ENCODE measurements at places on chromosomes 12 and 14.

- DNase-seq: no peak
Observed at GRCh38 chr12:76591476-76591875, 31.9 kb upstream of the OSBPL8 start.

DNA sequence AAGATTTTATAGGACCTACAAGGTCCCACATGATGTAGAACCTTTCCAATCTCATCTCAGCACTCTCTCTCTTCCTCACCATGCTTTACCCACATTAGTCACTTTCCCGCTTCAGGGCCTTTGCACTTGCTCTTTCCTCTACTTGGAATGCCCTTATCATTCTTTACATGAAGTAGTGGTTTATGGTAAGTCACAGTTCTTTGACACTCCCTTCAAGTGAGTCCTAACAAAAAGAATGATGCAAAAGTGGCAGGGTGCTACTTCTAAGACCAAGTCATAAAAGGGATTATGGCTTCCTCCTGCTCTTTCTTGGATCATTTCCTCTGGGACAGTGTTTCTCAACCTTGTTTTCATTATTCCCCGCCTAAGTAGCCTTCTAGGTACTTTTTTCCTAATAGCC lies 13.1 kb downstream of the TMBIM4 start:
- no peak for DNase-seq

DNA sequence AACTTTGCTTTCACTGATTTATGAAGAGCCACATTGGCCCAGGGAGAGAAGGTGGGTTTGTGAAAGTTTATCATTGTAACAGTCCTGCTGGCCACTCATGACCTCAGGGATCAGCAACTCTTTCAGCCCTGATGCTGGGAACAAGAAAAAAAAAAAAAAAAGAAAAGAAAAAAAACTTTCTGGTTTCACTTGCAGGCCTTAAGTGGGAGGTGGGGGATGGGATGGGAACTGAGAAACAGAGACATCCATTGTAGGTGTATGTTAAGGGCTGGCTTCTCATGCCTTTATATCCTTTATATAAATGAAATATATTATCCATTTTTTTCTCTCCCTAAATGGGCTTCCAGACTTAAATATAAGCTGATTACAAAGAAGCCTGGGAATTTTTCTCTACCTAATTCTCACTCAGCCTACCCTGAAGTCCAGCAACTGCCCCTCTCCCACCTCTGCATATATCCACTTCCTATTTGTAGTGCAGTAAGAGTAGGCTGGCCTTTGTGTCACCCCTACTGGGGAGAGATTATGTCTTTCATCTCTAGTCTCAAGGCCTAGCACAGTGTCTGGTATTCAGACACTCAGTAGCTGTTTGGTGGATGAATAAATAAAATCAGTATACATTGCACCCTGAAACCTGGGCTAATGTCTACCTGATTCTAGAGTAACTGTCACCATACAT lies 187.1 kb downstream of the KICS2 start:
- DNase-seq: no peak

DNA sequence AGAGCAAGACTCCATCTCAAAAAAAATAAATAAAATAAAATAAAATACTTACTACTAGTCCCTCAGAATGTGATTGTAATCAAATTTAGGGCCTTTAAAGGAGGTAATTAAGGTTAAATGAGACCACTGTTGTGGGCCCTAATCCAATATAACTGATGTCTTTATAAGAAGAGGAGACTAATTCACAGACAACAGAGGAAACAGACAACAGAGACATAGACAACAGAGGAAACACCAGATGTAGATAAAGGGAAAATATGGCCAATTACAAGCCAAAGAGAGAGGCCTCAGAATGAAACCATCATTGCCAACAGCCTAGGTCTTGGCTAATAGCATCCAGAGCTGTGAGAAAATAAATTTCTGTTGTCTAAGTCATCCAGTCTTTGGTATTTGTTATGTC lies 669.0 kb upstream of the FOXG1 start:
- no peak for DNase-seq

DNA sequence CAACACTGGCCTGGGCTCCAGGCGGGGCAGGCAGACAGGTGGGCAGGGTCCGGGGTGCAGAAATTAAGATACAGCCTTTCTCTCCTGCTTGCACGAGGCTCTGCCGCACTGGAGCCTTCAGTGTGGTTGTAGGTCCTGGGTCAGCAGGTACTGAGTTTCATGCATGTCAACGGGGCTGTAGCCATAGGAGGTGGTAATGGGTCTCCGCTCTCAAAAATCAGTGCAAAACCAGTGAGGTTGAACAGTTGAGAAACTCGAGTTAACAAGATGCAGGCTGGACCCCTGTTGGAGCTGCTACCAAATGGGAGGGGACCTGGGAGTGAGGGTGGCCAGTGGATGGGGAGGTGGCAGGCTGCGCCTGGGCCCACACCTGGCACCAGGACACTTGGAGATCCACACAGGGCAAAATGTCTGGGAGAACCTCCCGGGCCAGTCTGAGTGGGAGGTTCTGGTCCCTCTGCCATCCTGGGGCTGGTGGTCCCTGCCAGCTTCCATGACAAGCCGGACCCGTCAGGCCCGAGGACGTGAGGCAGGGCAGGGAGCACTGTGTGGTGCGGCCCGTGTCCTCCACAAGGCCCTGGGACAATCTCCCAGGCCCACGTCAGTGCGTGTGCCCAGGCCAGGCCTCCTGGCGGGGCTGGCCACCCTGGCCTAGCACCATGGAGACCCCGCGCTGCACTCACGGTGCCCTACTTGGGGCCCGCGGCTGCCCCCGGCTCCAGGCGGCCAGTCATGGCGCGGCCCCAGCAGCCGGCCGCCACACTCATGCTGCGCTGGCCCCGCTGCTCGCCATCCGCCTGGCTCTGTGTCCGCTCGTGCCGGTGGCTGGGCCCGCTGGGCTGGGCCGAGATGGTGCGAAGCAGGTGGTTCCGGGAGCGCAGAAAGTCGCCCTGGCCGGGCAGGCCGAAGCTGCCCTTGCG lies 5.1 kb downstream of the ARL6IP4 start:
- no peak for DNase-seq

GRCh38 chr12:92365333-92365732 lies 219.7 kb upstream of the BTG1 start:
- no peak for DNase-seq

- no peak for DNase-seq
Observed at GRCh38 chr12:59580050-59580449, 15.8 kb upstream of the SLC16A7 start.

DNA sequence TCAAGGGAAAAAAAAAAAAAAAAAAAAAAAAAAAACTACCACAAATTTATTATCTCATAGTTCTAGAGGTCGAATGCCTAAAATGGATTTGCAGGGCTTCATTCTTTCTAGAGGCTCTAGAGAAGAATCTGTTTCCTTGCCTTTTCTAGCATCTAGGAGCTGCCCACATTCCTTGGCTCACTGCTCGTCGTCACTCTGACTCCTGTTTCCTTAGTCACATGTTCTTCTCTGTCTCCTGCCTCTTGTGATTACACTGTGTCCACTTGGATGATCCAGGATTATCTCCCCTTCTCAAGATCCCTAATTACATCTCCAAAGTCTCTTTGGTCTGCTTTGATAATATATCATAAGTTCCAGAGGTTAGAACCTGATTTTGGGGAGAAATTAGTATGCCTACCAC lies 88.7 kb downstream of the HECTD1 start:
- no peak for DNase-seq

- no peak for DNase-seq
Observed at GRCh38 chr14:100701314-100701713, 25.4 kb upstream of the DLK1 start.

Data from pulmonary artery endothelial cell (primary cell).